Urinary bladder (tissue), 4 donors: ENCODE measurements at places on chromosomes 1 and 21. TPM values are rescaled to one million over a fixed set of nuclear protein-coding genes. Genes with fewer than 3 reads are reported as not detected.

Gene HSD3B2
- not detected for total RNA-seq

Gene OLFML3
- total RNA-seq, result 206 TPM

Gene FH
- 71.1 TPM for total RNA-seq

Gene C2CD4D
- total RNA-seq, result not detected

Gene IL19
- not detected for total RNA-seq

Gene TNFRSF9
- 0.16 TPM for total RNA-seq

Gene TENT5C
- 15.4 TPM for total RNA-seq

Gene SPRR2F
- total RNA-seq, result not detected

Gene AMY1C
- not detected for total RNA-seq

Gene BRDT
- total RNA-seq, result not detected

Gene ATP5PO
- 106 TPM for total RNA-seq

Gene PHGDH
- 51.3 TPM for total RNA-seq

Gene ARHGAP30
- total RNA-seq, result 2.9 TPM

Gene CELA2B
- total RNA-seq, result 0.32 TPM

Gene MMEL1
- 2.6 TPM for total RNA-seq

Gene LRRC3
- total RNA-seq, result 1.5 TPM

Gene NLRP3
- 2.4 TPM for total RNA-seq

Gene CYP4X1
- 7.0 TPM for total RNA-seq

Gene RPTN
- not detected for total RNA-seq

Gene ANKRD65
- 5.8 TPM for total RNA-seq

Gene REN
- 0.26 TPM for total RNA-seq

Gene MRPL24
- 25.8 TPM for total RNA-seq

Gene NR5A2
- 9.0 TPM for total RNA-seq
